ENCODE measurements at places on chromosomes 12 and 14. TPM values are rescaled to one million over a fixed set of nuclear protein-coding genes. Genes with fewer than 3 reads are reported as not detected.

MANSC4 gene
- total RNA-seq = not detected

DNAI7 gene
- total RNA-seq = not detected

FERMT2 gene
- 0.07 TPM for total RNA-seq

RBP5 gene
- total RNA-seq = not detected

PDZRN4 gene
- total RNA-seq = 3.6 TPM

ANO2 gene
- total RNA-seq = not detected

SLC8B1 gene
- total RNA-seq = 5.9 TPM

KERA gene
- not detected for total RNA-seq

L3HYPDH gene
- total RNA-seq = 60.5 TPM

RTL1 gene
- total RNA-seq = 0.11 TPM

CLEC2A gene
- total RNA-seq = not detected

KRT3 gene
- total RNA-seq = not detected

ZBTB42 gene
- total RNA-seq = 0.45 TPM

RNF31 gene
- total RNA-seq = 153 TPM

ERG28 gene
- total RNA-seq = 48.8 TPM

NRDE2 gene
- total RNA-seq = 19.5 TPM

SERPINA1 gene
- total RNA-seq = not detected

PLA2G1B gene
- not detected for total RNA-seq

MAP1LC3B2 gene
- total RNA-seq = 0.71 TPM

BEST3 gene
- total RNA-seq = not detected

KRT75 gene
- total RNA-seq = not detected

SERPINA5 gene
- not detected for total RNA-seq

SYT10 gene
- total RNA-seq = not detected

FAM90A1 gene
- total RNA-seq = not detected

DDIT3 gene
- total RNA-seq = 73.3 TPM

CALM1 gene
- 724 TPM for total RNA-seq

DTX1 gene
- total RNA-seq = 481 TPM

VRTN gene
- not detected for total RNA-seq

BHLHE41 gene
- 2.2 TPM for total RNA-seq

HNF1A gene
- not detected for total RNA-seq

GALNT8 gene
- not detected for total RNA-seq

CLEC1A gene
- not detected for total RNA-seq

PPP1R36 gene
- total RNA-seq = 0.18 TPM

RNU4-1 gene
- total RNA-seq = under 0.01 TPM

GPX2 gene
- total RNA-seq = not detected

OTUB2 gene
- not detected for total RNA-seq

ANKS1B gene
- 23.4 TPM for total RNA-seq

PTCSC3 gene
- total RNA-seq = not detected

FOXG1 gene
- not detected for total RNA-seq

ADAMTS20 gene
- not detected for total RNA-seq

SYT1 gene
- total RNA-seq = not detected

FGF6 gene
- total RNA-seq = not detected

STAT6 gene
- 116 TPM for total RNA-seq

CLEC9A gene
- total RNA-seq = not detected

PTHLH gene
- not detected for total RNA-seq

AEBP2 gene
- total RNA-seq = 31.6 TPM

OTOGL gene
- not detected for total RNA-seq

SERPINA6 gene
- not detected for total RNA-seq

GPR84 gene
- 0.29 TPM for total RNA-seq

KLRC2 gene
- not detected for total RNA-seq

LRTM2 gene
- not detected for total RNA-seq

DENND5B gene
- total RNA-seq = 5.5 TPM

COL2A1 gene
- not detected for total RNA-seq

SLC24A4 gene
- total RNA-seq = not detected

SLC2A13 gene
- 0.29 TPM for total RNA-seq

CACNA1C gene
- not detected for total RNA-seq

KCNC2 gene
- not detected for total RNA-seq

TAS2R31 gene
- total RNA-seq = 9.5 TPM

SMCO2 gene
- not detected for total RNA-seq

Measured in Karpas-422 (cell line).